ENCODE measurements at places on chromosomes 5 and 9.

DNA sequence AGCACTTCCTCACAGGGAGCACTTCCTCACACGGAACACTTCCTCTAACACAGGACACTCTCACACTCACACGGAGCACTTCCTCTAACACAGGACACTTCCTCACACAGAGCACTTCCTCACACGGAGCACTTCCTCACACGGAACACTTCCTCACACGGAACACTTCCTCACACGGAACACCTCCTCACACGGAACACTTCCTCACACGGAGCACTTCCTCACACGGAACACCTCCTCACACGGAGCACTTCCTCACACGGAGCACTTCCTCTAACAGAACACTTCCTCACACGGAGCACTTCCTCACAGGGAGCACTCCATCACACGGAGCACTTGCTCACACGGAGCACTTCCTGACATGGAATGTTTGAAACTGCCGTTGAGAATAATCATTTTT lies 13.4 kb downstream of the POMT1 start:
- no peak for DNase-seq

DNA sequence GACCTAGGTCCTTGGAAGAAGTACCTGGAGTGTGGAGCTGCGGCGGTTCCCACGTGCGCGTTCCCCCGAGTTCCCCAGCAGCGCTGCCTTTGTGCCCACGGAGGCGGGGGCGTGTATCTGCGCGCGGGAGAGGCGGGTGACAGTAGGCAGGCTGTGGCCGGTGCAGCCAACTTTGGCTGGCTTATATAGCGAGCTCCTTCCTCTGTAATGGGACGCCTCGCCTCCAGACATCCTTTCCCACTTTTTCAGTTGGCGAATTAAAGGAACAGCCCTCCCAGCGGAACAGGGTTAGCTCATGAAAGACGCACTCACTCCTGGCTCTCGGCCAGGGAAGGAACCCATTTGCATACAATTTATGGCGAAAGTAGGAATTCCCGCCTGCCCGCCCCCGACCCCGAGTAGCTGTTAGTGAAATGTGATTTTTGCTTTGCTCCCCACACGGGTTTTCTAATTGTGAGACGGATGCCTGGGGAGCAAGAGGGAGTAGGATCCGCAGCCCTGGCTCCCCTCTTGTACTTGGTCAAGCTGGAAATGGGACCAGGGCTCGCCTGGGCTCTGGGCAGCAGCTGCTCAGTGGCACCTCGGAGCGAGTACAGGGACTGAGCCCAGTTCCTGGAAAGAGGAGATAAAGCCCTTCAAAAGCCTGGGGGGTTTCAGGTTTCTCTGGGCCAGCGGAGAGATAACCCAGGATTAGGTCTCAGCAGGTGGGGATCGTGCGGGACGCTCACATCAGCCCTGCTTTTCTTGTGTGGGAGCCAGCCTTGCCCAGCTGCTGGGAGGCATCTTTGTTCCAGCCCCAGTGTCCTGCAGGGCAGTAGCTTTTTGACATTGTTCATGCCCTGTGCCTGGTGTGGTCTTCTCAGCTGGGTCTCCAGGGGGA lies at the start of gene TNC:
Gene TNC (minus strand): TSS at position 159 of the 880 bp plus-strand sequence. CDS start 27,139 bp downstream, outside the sequence.
- DNase-seq = no peak

GRCh38 chr5:170722316-170722715 lies 61.2 kb upstream of the GABRP start:
- DNase-seq = no peak

DNA sequence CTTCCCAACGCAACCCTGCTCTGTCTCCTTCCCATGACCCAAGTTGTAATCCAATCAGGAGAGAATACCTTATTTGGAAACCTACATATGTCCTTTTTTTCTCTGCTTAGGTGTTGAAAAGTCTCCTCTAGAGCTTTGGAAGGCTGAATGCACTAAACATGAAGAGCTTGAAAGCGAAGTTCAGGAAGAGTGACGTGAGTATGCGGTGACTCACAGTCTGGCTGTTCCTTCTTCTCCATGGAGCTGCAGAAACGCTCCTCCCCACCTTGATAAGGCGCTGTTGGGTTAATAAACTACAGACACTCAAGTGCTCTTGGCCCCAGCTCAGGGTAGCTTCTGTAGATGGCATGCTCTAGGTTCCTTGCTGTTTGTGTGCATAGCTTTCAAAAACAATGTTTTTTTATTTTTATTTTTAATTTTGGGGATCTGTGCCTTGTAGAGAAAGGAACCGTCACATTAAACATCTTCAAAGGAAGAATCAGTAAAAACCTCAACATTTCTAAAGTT lies 30.7 kb downstream of the RAI14 start:
- DNase-seq = no peak

DNA sequence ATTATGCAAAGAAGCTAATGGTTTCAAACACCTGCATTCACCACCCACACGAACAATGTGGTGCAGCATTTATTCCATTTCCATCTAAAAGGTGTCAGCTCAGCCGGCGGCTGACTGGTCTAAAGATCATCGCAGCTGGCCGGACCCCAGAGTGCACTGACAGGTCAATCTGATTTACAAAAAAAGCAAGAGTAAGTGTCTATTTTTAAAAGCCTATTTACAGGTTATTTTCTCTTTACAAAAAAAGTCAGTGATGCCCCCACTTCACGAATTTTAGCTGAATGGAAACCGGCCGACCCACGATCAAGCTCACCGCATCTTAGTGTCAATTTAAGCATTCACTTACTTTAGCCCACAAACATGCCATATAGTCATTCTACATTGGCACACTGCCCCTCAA lies 58.3 kb downstream of the SEMA4D start:
- DNase-seq = no peak

DNA sequence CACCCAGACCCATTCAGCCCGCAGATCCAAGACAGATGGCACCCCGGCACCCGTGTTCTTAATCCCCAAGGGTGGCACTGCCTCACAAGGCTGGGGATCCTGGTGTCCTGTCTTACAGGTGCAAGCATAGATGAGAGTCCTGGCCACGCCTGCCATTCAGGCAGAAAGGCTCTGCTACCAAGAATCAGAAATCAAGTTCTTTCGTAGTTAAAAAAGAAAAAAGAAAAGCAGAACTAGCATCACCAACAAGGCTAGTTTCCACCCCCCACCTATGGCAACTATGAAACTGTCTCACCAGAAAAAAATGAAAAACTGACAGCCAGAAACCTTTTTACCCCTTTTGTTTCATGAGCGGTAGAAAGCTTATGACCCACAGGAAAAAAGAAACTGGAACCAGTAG lies 170.4 kb downstream of the SYK start:
- no peak for DNase-seq

DNA sequence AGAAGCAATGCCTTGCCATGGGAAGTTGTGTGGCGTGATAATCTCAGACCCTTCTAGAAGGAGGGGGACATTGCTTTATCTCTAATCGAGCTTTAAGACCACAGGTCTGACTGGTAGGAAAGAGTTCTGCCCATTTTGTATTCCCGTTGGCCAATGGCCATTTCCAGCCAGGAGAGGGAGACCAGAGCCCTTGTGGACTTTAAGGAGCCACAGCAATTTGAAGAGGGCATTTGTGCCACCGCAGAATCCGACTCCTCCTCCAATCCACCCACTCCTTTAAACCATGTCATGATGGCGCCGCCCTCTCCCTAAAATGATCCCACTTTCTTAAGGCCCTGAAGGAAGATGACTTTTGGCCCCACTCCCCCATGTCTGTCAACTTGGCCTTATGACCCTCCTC lies 560.5 kb upstream of the ADAMTS16 start:
- DNase-seq = no peak

DNA sequence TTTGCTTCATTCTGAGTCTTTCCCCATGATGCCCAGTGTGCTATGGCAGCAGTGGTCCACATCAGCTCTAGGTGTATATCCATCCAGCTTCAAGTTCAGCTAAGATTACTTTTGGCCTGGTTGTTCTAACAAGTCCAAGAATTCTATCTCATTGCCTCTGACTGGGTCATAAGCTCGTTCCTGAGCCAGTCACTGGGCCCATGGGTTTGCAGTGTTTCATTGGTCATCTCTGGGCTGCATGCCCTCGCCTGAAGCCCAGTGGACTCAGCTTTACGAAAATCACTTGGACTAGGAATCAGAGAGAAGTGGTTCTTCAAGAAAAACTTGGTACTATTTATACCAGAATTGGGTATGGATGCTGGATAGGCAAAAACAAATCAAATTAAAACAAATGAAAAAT lies 16.1 kb upstream of the ARHGAP26 start:
- DNase-seq = no peak

- DNase-seq = no peak
Observed at GRCh38 chr5:122517091-122517490, 205.1 kb downstream of the SNCAIP start.

GRCh38 chr9:128275198-128276007 lies at the start of gene GOLGA2:
TSS of gene GOLGA2 (minus strand) at chr9:128276007. CDS start at chr9:128275976, 31 bp downstream.
- no peak for DNase-seq

DNA sequence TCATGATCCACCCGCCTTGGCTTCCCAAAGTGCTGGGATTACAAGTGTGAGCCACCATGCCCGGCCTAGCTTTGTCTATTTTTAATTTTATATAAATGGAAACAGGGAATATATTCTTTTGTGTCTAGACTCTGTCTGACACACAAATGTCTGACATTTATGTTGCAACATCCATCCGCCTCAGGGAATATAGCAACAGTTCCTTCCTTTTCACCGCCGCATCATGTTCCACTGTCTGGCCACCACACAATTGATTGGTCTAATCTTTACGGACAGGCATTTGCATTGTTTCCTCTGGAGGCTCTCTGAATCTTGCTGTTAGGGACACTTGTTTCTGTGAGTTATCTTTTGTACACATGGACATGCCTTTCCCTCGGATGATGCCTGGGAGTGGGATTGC lies 20.1 kb upstream of the TBC1D9B start:
- DNase-seq = no peak

- DNase-seq = no peak
Observed at GRCh38 chr9:74006935-74007334, 490.2 kb upstream of the RORB start.

DNA sequence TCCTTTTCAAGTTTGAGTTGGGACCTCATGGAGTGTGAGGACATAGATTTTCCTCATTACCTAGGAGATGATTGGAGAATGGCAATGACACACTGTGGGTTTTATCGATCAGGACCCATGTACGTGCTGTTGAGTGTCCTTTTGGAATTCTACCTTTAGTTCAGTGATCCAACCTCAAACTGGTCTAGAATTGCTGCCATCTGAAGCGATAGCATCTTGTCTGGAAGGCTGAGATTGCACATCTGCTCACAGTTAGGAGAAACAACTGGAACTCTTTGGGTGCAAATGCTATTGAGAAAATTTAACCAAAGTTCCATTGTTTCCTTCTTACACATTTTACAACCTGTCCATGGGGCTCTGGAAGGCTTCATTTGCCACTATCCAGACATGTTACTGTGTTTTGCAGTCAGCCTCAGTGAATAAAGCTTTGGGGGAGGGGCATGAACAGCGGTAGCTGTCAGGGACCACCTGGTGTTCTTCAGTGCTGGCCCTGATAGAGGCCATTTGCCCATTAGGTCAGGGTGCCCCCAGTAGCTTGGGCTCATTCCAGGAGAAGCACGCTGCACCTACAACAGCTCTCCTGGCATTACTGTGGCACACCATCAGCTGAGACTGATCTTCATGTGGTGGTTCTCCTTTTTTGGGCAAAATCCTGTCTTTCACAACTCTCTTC lies 123.1 kb downstream of the PDE8B start:
- no peak for DNase-seq

DNA sequence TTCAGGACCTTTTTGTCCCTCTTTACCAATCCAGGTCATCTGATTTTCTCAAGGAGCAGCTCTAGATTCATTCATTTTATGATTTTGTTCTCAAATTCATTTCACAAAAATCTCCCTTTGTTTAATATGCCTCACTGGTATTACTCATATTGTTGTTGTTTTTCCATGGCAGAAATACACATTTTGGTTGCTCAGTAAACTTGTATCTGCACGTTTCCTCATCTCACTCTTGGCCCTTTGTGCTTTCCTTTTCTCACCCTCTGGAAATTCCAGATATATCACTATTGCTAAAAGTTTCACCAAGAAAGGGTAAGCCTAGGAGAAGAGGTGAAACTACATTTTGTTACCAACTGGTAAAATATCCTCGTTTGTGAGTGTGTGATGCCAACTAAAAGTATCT lies 14.8 kb downstream of the ASPN start:
- no peak for DNase-seq

DNA sequence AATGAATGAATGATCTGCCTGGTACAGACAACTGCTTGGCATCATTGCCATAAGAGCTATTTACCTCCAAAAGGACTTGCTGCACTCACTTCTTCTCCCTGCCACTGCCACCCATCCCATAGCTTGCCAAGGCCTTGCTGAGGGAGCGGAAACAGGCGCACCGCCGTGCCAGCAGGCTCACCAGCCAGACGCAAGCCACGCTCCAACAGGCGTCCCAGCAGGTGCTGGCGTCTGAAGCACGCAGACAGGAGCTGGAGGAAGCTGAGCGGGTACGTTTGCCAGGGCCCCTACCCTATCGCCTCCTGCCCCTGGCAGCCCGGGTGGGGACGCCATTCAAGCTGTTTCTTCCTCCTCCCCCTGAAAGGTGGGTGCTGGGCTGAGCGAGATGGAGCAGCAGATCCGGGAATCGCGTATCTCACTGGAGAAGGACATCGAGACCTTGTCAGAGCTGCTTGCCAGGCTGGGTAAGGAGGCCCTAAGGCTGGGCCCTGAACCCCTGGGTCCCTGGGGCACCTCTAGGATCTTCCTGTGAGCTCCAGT lies 8.9 kb upstream of the AIF1L start:
- DNase-seq = no peak

DNA sequence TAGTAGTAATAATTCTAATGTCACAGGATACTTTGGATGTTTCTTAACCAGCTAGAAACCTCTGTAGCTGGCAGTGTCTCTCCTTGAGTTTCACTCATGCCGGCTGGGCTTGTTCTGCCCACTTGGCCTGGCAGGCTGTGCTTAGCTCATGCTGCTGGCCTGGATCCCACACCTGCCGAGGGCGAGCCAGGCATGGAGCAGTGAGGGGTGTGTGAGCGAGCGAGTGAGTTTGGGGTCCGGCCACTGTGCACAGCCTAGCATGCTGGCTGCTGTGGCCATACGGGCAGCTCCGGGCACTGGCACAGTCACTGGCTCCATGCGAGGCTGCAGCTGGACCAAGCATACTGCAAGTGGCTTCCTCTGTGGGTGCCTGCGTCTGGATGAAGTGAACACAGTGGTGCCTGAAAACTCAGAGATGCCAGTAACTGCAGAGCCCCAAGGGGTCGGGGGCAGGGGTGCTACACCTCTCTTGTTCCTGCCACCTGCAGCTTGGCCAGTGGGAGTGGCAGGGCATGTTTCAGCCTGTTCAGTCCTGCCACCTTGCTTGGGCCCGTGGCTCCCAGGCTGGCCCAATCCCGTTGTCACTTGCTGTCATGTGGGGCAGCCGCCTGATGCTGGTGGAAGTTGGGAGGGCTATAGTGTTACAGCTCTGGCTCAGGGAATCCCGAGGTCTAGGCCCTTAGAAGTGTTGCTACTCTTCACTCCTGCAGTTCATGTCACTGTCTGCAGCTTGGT lies 9.9 kb downstream of the FSD1L start:
- DNase-seq = no peak
